Fibroblast of skin of scalp (primary cell): ENCODE measurements at places on chromosomes 1 and 21.

DNA sequence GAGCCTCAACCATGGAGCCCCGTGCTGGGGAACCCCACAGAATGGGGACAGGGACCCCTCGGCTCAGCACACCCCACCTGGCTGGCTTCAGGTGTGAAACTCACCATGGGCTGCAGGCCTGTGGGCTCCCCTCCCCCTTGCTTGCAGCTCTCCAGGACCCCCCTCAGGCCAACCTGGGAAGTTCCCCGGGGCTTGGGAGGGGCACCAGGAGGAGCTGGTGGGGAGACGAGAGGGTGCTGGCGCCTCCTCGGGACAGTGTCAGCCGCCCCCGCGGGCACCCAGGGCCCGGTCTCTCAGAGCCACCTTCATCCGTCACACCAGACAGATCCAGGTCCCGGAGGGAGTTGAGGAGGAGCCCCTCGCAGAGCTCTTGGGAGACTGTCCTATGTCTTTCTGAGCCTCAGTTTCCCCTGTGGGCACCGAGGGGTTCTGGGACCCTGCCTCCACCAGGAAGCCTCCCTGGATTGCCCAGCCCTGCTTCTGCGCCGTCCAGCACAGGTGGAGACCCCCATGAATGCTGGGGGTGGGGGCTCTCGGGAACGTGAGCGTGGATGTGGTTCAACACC lies 657 bp upstream of the TNFRSF18 start:
- DNase-seq, result no peak

- peak; percentile 9 for DNase-seq
Measured at GRCh38 chr1:30084909-30085571, 638.3 kb downstream of the MATN1 start.

DNA sequence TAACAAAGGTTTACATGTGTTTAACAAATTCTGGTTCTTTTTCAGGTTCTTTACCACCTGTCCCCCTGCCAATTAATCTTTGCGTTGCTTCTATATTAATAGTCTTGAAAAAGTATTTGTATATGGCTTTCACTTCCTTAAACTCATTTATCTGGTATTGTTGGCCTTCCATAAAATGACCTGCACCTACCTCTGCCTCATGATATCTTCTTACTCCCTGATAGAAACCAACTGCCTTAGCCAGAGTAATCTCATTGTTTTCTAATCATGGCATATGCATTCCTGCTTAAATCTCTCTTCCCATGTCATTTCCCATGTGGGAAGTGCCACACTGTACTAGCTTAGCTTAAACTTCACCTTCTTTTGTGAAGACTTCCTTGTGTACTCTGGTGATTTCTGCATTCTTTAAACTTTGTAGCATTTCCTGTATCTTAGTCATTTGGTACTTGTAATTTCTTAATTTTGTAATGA lies 8.7 kb downstream of the SMG7 start:
- no peak for DNase-seq

DNA sequence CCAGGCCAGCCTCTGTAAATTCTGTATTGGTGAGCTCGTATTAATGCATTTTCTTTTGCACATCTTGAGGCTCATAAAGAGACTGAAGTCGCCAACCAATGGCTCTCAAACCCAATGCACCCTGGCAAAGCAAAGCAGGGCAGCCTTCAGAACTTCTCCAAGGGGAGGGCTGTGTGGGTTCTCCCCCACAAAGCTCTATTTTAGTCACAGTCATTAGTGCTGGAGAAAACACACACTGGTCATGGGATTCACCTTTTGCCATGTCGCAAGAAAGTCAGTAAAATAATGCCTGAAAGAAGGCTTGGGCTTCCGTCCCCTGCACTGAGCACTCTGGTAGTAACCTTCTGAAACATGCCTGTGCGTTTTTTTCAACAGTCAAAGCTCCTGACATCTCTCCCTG lies 26.3 kb upstream of the ATF3 start:
- no peak for DNase-seq

DNA sequence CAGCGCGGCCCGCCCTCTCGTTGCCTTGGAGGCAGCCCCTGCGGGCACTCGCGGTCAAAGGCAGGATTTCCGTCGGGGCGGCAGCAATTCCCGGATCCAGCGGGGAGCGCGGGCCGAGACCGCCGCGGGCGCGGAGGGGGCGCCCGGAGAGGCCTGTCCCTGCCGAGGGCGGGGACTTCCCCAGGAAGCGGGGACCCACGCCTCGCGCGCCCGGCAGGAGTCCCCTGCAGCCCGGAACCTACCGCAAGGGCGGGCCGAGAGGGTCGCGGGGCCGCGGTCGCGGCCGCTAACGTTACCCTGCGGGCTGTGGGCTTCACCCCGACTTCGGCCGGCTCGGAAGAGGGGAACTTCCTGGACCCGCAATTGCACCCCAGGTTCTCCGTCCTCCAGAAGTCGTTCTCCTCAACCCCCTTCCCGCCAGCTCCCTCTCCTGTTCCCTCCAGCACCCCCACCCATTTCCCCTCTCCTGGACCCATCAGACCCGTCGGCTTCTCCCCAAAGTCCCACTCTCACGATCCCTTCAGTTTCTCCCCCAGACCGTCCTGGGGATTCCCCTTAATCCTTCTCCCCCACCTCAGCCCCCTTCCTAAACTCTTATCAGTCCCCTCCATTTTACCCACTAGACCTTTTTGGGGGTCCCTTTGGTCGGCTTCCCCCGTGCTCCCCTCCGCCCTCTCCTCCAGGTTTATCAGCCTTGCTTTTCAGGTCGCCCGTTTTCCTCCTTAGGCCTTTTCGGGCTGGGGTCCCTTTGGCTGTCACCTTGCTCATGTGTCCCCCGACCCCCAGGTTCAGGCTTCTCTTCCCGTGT lies 604 bp downstream of the FGR start:
- no peak for DNase-seq

DNA sequence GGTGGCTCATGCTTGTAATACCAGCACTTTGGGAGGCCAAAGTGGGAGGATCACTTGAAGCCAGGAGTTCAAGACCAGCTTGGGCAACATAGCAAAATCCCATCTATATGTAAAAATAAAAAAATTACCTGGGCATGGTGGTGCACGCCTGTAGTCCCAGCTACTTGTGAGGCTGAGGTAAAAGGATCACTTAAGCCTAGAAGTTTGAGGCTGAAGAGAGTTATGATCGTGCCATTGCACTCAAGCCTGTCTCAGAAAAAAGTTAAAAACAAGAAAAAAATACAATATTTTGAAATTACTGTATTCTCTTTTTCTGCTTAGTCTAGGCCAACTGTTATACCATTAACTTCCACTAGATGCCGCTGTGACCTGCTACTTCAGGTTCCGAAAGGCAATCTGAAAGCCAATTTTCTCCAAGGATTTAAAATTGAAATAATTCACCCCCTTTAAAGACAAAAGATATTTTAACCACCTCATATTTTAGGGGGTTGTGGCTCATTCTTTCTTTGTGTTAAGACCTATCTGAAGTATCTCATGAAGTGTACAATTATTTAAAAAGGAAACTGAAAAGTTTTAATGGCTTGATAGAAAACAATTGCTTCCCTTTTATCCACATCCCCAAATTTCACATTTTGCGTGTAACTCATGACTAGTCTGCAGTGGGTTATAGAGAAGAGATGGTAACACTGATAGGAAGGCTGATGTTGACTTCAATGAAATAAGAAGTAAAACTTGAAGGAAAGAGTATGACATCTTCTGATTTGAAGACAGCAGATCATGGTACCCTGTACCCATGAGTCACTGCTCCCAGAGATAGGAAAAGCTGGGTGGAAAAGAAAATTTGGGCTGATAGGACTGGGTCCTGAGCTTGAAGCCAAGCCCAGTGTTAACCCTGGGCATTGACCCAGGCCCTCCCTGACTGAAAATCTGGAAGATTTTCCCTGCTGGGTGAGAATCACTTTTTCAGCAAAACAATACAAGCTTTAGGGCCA lies 24.4 kb upstream of the CLDN14 start:
- DNase-seq, result peak; percentile 51

- DNase-seq, result no peak
Measured at GRCh38 chr1:47722909-47723580, 274.1 kb downstream of the TRABD2B start.

DNA sequence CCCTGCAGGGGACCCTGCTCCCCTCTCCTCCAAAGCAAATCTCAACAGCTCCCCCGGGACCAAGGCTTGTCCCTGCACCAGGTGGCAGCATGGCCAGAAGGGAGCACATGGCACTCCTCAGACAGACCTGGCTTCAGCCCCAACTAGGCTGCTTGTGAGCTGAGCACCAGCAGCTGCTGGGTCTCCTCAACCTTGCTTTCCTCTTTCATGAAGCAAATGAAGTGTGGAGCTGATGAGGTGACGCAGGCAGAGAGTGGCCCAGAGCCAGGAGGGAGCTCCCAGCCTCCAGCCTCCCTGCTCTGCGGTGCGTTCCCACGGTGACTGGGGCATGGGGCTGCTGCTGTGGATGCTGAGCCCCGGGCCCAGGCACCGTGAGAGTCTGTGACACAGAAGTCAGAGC lies 34.0 kb downstream of the MEGF6 start:
- no peak for DNase-seq

DNA sequence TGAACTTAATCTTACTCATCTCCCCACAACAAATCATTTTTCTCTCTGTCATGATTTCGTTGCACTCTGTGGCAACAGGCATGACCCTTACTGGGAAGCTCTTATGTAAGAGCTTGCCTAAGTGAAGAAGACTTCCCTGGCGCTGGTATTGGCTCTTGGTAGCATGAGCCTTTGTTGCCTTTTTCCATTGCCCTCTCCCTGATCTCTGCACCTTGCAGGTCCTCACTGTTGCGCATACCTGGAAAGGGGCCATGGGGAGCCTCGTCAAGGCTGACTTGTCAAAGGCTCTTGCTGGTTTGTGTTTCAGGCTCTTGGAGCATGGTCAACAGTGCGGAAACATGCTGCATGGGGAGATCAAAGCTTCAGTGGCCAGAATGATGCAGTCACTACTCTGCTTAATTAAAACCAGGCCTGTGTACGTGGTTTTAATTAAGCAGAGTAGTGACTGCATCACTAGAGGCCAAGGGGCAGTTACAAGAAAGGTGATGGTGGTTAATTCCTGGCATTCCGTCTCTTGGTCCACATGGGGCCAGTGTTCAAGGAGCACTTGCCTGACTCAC lies 141.3 kb downstream of the SPATA46 start:
- peak; percentile 38 for DNase-seq

DNA sequence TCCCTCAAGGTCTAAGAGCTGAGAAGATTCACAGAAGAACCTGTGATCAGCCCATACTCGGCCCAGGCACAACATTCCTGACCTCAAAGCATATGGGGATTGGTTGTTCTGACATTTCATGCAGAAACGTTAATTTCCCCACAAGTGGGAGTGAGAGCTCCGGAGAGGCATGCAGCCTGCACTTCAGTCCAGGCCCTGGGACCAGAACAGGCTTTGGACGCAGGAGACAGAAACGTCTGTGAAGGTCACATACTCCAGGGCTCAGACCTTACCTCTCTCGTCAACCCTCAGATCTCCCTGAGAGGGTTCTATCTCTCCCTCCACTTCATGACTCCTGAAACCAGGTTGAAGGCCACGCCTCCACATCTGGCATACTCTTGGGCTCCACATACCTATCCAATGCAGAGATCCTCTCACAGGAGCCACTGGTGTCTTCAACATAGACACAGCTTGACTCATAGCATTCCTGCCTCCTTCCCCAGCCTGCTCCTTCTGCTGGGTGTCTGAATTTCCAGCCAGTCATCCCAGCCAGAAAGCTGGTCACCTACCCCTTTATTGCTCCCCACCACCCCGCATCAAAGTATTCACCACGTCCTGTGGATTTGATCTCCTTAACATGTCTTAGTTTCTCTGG lies 149.2 kb downstream of the OMA1 start:
- peak; percentile 86 for DNase-seq
